Cardiac septum (tissue), 1 donor: ENCODE measurements at places on chromosomes 1 and 21. TPM values are rescaled to one million over a fixed set of nuclear protein-coding genes. Genes with fewer than 3 reads are reported as not detected.

DNA sequence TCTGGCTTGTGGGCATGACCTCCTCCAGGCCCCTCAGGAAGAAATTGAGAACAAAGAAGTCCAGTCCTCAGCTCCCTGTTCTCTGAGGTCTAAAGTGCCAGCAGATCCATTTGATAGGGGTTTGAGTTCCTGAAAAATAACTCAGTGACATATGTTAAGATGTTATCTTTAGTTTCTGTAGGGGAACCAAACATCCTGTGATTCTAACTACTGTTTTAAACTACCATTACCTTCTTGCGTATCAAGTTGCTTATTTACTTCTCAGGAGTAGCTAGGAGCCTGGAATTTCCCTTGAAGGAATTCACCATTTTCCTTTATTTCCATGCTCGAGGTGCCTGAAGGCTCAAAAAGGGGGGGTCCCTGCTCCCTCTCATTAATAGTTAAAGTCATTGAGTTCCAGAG, 18.8 kb upstream of the LIN9 start:
- no peak for DNase-seq

GRCh38 chr1:50970931-50971582, 1.0 kb downstream of the CDKN2C start:
- no peak for DNase-seq

DNA sequence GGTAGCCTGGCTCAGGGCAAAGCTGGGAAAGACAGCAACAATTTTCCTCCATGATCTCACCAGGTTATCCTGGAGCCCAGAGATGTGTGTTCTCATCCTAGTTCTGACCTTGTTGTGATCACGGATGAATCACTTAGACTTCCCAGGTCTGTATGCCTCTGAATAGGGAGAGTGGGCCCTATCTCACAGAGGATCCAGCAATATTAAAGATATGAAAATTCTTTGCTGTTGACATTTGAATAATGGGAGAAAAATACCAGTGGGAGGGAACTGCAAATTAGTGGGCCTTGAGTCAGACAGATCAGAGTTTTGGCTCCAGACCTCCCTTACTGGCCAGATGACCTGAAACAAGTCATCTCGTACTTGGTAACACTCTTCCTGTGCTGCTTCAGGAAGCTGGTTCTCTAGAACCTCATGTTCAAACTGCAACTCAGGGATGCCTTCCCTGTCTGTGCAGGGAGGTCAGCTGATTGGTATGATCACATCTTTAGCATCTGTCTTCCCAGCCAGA, 32.8 kb upstream of the RNF19B start:
- DNase-seq, result no peak

- DNase-seq, result no peak
Observed at GRCh38 chr1:90989990-90990389, 31.8 kb downstream of the ZNF644 start.

DNA sequence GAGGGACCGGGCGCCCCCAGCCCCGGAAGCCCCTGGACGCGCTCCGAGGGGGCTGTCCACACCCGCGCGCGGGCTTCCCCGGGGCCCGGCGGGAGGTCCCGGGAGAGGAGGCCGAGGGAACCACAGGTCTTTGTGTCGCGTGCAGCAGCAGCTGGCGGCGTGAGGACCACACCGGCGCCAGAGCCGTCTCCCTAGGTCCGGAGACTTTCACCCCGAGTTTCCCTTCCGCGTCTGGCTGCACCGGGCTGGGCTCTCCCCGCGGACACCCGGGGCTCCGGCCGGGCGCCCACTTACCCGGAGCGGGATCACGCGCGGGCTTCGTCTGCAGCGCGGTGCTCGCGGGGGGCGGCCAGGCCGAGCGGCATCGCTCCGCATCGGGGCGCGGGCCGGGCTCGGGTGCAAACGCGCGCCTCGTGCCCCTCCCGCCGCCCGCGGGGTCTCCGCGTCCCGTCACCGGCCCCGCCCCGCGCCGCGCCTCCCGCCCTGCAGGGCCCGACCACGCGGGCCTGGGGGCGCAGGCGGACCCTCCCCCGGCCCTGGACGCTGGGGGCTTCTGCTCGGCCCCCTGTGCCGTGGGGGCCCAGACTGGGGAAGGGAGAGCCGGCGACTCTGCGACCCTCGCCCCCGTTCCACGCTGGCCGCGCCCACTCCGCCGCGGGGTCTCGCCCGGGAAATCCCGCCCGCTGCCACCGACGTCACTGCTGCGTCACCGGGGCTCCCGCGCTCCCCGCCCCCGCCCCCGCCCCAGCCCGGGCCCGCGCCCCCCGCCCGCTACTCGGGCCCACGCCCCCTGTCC, at the start of gene GNG4:
Gene GNG4 (minus strand): TSS at position 417 of the 796 bp plus-strand sequence. CDS start 65,946 bp downstream, outside the sequence.
- no peak for DNase-seq

- DNase-seq, result no peak
Observed at GRCh38 chr1:216822480-216822879, 99.3 kb upstream of the ESRRG start.

- DNase-seq, result no peak
Observed at GRCh38 chr1:212520746-212521145, 87.8 kb upstream of the ATF3 start.

EIF3I gene
- 91.5 TPM for total RNA-seq

GPR153 gene
- total RNA-seq, result 7.0 TPM

DCDC2B gene
- not detected for total RNA-seq

SERPINC1 gene
- 0.40 TPM for total RNA-seq
